Brain pericyte (primary cell): ENCODE measurements at places on chromosomes 5 and 9.

- DNase-seq, result peak; percentile 70
Measured at GRCh38 chr5:73312146-73312871, 136.3 kb downstream of the FOXD1 start.

GRCh38 chr5:50807661-50808060 lies 141.2 kb downstream of the PARP8 start:
- DNase-seq, result no peak

DNA sequence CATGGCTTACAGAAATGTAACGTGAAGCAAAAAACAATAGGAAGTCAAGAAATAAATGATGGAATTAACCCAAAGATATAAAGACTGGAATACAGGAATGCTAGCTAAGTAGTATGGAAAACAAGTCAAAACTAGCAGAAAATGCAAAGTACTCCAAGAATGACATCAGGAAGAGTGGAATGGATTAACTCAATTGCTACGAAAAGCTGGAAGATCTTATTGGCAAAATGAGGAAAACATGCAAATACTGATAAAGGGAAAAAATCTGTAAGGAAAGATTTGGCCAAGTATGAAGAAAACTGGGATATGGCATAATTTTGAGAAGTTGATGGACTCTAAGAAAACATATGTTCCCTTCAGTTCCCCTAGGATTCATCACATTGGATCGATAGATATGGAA lies 324.5 kb upstream of the ZNF608 start:
- no peak for DNase-seq

DNA sequence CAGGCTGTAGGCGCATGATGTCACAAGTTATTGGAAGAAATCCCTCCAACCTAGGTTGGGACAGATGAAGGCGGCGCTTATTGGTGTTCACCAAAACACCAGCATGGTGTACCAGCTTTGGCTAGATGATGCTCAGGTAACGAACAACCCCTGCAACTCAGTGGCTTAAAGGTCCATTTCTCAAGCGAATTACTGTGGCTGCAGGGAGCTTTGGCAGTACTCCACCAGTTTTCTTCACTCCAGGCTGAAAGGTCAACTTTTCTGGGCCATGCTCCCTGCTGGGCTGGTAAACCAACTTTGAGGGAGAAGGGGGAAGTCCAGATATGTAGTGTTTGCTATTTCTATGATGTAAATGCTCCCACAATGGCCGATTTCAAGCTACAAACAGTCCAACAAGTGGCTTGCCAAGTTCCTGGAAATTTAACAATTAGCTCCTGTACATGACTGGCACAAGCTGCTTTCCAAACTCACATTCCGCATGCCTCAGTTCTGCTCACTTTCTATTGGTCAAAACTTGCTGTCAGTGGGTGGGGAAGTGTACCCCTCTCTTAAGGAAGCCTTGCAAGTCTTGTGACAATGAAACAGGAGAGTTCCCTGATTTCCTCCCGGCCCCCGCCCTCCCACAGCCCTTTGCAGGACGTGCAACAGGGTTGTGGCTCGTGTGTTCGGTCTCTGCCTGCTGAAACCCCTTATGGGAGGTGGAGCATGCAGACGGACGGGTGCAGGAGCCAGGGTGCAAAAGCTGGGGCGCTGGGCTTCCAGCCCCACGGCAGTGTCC lies 588 bp upstream of the ZBED3 start:
- DNase-seq, result peak; percentile 57

- peak; percentile 73 for DNase-seq
Measured at GRCh38 chr5:149452665-149453617, 73.8 kb upstream of the IL17B start.

GRCh38 chr9:5489630-5490490 lies 20.5 kb upstream of the PDCD1LG2 start:
- DNase-seq, result no peak

DNA sequence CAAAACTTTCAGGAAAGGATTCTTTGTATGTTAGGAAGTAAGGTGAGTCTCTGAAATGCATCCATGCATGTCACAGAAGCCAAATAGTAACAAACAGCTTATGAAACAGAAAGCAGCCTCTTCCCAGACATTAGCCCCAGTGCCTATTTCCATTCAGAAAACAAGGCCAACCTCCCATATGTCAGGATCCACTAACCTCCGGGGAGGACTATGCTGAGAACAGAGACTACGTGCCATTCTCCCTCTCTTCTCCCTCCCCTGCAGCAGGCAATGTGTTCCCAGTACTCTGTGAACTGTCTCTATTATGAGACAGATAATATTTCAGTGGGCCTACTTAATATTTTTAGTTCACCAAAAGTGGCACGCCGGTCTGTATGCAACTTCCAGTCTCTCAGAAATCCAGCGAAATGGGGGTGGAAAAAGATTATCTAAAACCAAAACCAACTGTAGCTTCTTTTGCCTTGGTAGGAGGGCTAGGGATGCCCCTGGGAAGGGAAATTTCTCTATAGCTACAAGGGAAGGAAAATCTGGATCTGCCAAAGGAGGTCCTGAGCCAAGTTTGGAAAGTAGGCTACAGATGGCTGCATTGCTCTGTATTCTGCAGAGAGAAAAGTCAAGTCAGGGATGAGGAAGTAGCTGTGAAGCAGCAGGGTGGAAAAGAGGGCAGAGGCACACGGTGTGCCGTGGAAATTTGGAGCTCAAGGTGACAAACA lies 42.0 kb downstream of the VLDLR start:
- DNase-seq, result no peak

DNA sequence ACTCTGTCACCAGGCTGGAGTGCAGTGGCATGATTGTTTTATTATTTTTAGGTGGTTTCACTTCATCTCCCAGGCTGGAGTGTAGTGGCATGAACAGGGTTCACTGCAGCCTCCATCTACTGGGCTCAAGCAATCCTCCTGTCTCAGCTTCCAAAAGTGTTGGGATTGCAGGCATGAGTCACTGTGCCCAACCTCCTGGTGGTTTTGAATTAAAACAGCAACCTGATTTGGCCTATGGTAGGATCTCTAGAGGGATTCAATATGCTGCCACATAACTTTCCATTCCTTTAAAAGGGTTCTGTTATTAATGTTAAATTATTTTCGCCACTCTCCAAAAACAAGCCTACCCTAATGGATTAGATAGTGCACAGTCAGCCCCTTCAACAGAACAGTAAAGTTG lies 9.9 kb upstream of the HSPA4 start:
- DNase-seq, result no peak

DNA sequence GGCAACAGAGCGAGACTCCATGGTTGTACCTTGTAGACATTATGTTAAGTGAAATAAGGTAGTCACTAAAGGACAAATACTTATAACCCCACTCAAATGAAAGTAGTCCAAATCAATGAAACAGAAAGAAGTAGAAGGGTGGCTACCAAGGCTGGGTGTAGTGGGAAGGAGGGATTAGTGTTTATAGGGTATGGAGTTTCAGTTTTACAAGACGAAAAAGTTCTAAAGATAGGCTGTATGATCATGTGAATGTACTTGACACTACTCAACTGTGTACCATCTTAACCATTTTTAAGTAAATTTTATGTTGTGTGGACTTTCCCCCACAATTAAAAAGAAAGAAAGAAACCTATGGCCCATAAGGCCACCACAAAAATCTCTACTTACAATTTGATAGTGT lies 32.2 kb downstream of the ALDH7A1 start:
- no peak for DNase-seq

DNA sequence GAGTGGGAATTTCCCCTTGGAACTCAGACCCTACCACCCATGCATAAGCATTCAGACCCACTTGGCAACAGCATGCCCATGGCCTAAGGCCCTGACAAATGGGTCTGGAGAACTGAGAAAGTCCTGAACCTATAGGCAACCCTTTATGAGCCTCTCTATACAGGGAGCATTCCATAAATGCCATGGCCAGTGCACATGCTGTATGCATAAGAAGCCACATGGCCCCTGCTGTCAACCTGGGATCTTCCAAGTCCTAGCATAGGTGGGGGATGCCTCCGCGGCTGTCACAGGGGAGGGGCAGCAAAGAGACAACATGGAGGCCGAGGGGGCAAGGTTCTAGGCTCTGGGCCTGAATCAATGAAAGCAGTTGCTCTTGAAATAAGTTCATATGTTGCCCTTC lies 8.2 kb upstream of the NIPAL4 start:
- no peak for DNase-seq

- DNase-seq, result no peak
Measured at GRCh38 chr9:130110596-130111021, 56.9 kb downstream of the GPR107 start.
